ENCODE measurements at places on chromosomes 4 and X. TPM values are rescaled to one million over a fixed set of nuclear protein-coding genes. Genes with fewer than 3 reads are reported as not detected.

CPEB2 gene
- total RNA-seq, result 21.8 TPM

NAP1L5 gene
- 4.4 TPM for total RNA-seq

CASP3 gene
- total RNA-seq, result 30.0 TPM

IGBP1 gene
- 45.6 TPM for total RNA-seq

GALNTL6 gene
- 9.3 TPM for total RNA-seq

SFRP2 gene
- total RNA-seq, result 0.39 TPM

NAT8L gene
- total RNA-seq, result 0.50 TPM

FOXP3 gene
- 2.5 TPM for total RNA-seq

DNA sequence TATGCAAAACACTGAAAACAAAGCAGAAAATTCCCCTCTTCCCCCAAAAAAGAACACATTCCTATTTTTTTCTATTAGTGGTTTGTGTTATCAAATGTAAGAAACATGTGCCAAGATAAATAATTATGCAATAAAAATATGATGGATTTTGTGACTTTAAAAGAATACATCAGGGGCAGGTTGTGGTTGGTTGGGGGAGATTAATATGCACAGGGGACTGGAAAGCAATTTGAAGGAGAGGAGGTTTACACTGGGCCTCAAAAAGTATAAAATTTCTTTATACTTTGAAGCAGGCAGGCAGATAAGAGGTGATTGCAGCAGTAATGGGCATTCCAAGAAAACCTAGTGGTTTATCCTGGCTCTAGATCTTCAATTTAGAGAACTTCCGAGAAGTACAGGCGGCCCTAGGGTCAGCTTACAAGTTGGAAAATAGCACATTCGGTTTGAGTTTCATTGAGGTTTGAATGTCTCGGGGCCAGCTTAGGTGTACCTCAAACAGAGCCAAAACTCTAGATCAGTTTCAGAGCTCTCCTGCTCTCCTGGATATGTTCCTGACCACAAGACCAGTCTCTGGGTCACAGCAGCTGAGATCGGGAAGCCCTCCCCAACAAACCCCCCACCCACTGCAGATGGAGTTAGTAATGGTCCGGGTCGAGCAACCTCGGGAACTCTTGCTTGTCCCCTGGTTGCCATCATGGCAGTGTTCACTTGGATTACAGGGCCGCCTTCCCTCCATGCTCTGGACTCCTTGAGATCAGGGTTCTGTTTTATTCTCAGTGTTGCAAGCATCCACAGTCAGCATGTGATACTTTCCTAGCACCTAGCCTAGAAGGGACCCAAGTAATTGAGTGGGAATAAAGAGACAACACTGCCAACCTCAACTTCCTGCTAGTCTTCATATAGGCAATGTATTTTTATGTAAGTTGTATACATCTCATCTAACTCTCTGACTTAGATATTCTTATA lies 112.1 kb upstream of the DDIT4L start:
- H3K27ac ChIP-seq, result no peak overlapping the region
- H3K27me3 ChIP-seq, result no peaks in the 10 kb centered on the region
- DNase-seq, result no peak
- H3K4me3 ChIP-seq, result no peak overlapping the region

- H3K36me3 ChIP-seq, result no peaks in the 10 kb centered on the region
- no peaks in the 10 kb centered on the region for H3K27me3 ChIP-seq
Measured at GRCh38 chrX:30060718-30061117, 154.6 kb upstream of the MAGEB2 start.

GRCh38 chrX:68934922-68935321 lies 106.1 kb downstream of the EFNB1 start:
- H3K27me3 ChIP-seq, result peaks cover 5% of the 10 kb centered on the region
- H3K4me3 ChIP-seq, result no peak overlapping the region
- no peaks in the 10 kb centered on the region for H3K36me3 ChIP-seq
- DNase-seq, result peak; percentile 42
- no peaks in the 10 kb centered on the region for H3K4me1 ChIP-seq

GRCh38 chr4:147596981-147597380 lies 20.2 kb upstream of the TMEM184C start:
- no peak overlapping the region for H3K4me3 ChIP-seq
- no peaks in the 10 kb centered on the region for H3K4me1 ChIP-seq
- H3K27ac ChIP-seq, result no peak overlapping the region
- no peaks in the 10 kb centered on the region for H3K36me3 ChIP-seq
- no peaks in the 10 kb centered on the region for H3K27me3 ChIP-seq

GRCh38 chr4:133147921-133148689 lies 989 bp upstream of the PCDH10 start:
- DNase-seq, result peak; percentile 69
- no peak overlapping the region for H3K27ac ChIP-seq
- no peaks in the 10 kb centered on the region for H3K36me3 ChIP-seq
- peaks cover 64% of the 10 kb centered on the region for H3K4me1 ChIP-seq
- peaks cover 80% of the 10 kb centered on the region for H3K27me3 ChIP-seq
- H3K4me3 ChIP-seq, result peak overlapping the region; percentile 23

DNA sequence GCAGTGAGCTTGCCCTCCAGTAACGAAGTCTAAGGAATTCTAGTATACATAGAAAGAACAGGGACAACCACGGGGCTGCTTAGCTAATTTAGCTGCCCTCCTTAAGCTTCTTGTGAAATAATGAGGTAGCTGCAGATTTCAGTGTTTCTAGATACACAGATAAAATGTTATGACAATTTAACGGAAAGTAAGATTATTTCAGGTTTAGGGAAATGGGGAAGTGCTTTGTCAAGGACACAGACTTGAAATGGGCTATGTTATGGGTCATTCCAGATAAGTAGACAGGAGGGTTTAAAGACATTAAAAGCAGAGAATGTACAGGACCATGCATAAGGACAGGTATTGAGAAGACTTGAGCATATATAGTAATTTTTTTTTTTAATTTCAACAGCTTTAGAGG lies 34.2 kb upstream of the ZNF518B start:
- no peaks in the 10 kb centered on the region for H3K27me3 ChIP-seq
- H3K4me3 ChIP-seq, result no peak overlapping the region
- H3K27ac ChIP-seq, result no peak overlapping the region
- no peaks in the 10 kb centered on the region for H3K4me1 ChIP-seq
- DNase-seq, result no peak

GRCh38 chr4:77009511-77010115 lies 60.1 kb downstream of the SEPTIN11 start:
- H3K27ac ChIP-seq, result no peak overlapping the region
- no peak overlapping the region for H3K4me3 ChIP-seq
- DNase-seq, result no peak
- H3K27me3 ChIP-seq, result no peaks in the 10 kb centered on the region
- no peaks in the 10 kb centered on the region for H3K36me3 ChIP-seq
- H3K4me1 ChIP-seq, result peaks cover 21% of the 10 kb centered on the region

DNA sequence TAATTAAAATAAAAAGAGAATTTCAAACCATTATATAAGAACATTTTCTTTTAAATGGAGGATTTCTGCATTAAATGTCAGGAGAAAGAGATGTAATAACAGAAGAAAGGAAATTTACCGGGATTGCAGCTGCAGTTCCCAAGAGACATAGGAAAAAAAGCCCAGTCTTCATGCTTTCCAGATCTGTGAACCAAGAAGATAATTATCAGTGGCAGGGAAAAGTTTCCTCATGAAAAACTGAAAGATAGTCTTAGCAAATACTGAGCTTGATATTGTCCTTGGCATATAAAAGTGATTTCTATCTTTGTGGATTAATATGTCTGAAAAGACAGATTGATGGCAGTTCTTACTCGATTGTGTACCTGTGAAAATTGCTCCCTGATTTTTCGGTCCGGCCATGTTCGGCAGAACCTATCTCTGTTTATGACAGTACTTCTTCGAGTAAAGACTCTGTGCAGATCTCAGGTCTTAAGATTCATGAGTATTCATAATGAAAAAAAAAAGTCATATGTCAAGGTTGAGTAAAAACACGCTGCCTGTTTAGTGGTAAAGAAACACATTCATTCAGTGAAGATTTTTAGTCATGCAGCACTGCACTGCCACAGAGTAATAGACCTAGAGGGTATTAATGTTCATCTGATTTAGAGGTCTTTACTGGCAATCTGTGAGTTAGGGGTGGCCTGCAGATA lies 29.6 kb downstream of the SPARCL1 start:
- H3K27me3 ChIP-seq, result no peaks in the 10 kb centered on the region
- no peak overlapping the region for H3K27ac ChIP-seq
- H3K36me3 ChIP-seq, result no peaks in the 10 kb centered on the region
- H3K4me1 ChIP-seq, result no peaks in the 10 kb centered on the region
- no peak for DNase-seq
